CD8-positive, alpha-beta memory T cell (primary cell): ENCODE measurements at places on chromosomes 2 and 18.

GRCh38 chr2:111100765-111101162 lies 19.9 kb upstream of the BCL2L11 start:
- DNase-seq: no peak
- no peaks in the 10 kb centered on the region for H3K36me3 ChIP-seq

DNA sequence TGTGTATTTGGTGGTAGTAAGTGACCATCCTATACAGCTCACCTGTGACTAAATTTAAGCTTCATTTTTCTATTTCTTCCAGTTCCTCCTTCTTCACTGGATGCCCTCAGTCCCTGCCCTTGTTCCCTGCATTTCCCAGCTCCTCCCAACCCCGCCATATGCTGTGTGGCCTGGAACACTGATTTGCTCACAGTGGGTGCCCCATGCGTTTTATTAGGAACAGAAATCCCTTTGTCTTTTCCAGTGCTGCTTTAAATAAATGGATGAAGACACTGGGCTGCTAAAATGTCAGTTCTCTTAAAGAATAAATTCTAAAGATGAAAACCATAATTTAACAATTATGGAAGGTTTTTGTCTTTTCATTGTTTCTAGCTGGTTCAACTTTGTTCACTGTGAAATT lies 477.3 kb downstream of the DCDC2C start:
- H3K27me3 ChIP-seq: no peaks in the 10 kb centered on the region
- H3K4me1 ChIP-seq: no peaks in the 10 kb centered on the region
- no peaks in the 10 kb centered on the region for H3K36me3 ChIP-seq
- DNase-seq: no peak
- no peak overlapping the region for H3K27ac ChIP-seq

GRCh38 chr2:156602552-156602933 lies 166.4 kb downstream of the GPD2 start:
- no peaks in the 10 kb centered on the region for H3K36me3 ChIP-seq
- H3K27ac ChIP-seq: no peak overlapping the region
- H3K4me1 ChIP-seq: no peaks in the 10 kb centered on the region

DNA sequence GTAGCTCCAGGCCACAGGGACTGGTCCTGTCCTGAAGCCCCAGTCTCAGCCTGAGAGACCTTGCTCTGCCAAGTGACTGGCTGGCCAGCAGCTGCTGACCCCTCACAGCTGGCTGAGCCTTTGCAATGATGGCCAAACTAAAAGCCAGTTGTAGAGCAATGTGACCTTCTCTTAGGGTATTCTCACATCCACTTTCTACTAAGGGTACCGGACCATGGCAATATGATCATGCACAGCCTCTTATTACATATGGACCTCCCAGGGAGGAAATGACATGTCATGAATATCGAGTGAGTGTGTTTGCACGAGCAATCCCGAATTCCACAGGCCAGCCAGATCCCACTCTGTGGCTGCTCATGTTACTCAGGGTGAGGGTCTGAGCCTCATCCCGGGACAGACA lies 213.9 kb downstream of the VAPA start:
- H3K36me3 ChIP-seq: no peaks in the 10 kb centered on the region
- no peaks in the 10 kb centered on the region for H3K4me1 ChIP-seq
- no peak for DNase-seq
- H3K4me3 ChIP-seq: no peak overlapping the region
- H3K27me3 ChIP-seq: peaks cover 4% of the 10 kb centered on the region

GRCh38 chr2:237132799-237133198 lies 47.1 kb downstream of the COPS8 start:
- no peaks in the 10 kb centered on the region for H3K4me1 ChIP-seq
- H3K27me3 ChIP-seq: no peaks in the 10 kb centered on the region

GRCh38 chr2:212360068-212360460 lies 178.5 kb downstream of the ERBB4 start:
- DNase-seq: no peak
- no peak overlapping the region for H3K4me3 ChIP-seq
- H3K27ac ChIP-seq: no peak overlapping the region
- H3K27me3 ChIP-seq: no peaks in the 10 kb centered on the region
- H3K4me1 ChIP-seq: no peaks in the 10 kb centered on the region

DNA sequence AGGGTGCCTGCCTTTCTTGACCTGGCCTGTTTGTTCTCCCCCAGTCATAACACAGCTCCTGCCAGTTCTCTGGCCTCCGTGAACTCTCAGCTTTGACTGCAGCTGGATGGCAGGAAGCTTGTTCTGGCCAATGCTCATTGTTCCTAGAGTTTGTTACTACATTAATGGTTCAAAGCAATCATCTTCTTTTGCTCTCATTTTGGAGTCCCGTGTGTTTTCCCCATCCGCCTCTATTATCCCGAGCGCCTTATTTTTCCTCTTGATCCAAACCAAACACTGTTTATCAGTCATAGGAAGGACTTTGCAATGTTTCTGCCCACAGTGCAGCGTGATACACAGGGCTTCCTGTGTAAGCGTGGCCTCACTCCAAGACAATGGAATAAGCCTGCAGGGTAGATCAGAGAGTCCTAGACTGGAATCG lies 184.3 kb upstream of the APCDD1 start:
- H3K4me1 ChIP-seq: no peaks in the 10 kb centered on the region
- no peak overlapping the region for H3K27ac ChIP-seq
- H3K27me3 ChIP-seq: no peaks in the 10 kb centered on the region
- H3K36me3 ChIP-seq: no peaks in the 10 kb centered on the region
- H3K4me3 ChIP-seq: no peak overlapping the region

GRCh38 chr18:10374636-10375293 lies 79.7 kb upstream of the APCDD1 start:
- H3K4me1 ChIP-seq: no peaks in the 10 kb centered on the region
- H3K27me3 ChIP-seq: no peaks in the 10 kb centered on the region
- H3K36me3 ChIP-seq: no peaks in the 10 kb centered on the region
- no peak overlapping the region for H3K27ac ChIP-seq

DNA sequence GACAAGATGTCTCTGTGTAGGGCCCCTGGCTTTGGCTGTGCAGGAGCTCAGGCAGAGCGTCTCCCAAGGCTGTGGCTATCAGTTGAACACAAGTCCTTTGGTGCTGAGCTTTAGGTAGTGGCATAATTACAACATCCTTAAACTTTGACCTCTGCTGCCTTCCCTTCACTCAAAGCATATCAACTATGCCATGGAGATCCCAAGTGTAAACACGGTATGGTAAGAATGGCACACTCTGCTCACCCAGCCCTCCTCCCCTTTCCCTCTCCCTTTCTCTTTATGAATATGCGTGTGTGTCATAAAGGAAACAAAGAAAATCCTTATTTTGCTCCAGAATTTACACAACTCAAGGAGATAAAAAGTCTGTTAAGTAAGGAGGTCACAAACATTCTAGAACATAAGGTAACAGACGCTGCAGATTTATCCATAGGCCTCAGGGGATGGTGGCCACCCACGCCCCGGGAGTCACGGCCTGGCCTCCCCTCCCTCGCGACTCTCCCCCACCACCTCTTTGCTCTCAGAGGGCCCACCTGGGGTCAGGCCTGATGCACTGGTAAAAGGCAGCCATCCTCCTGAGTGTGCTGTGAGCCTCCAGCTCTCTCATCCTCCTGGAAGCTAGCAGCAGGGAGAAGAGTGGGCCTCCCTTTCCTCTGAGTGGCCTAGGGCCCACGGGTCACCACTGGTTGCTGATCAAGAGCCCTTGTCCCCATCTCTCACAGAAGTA lies 67.3 kb downstream of the CRACDL start:
- no peaks in the 10 kb centered on the region for H3K27me3 ChIP-seq
- no peak for DNase-seq
- no peaks in the 10 kb centered on the region for H3K36me3 ChIP-seq
- H3K4me3 ChIP-seq: no peak overlapping the region

GRCh38 chr2:31402388-31402787 lies 12.2 kb downstream of the XDH start:
- no peaks in the 10 kb centered on the region for H3K4me1 ChIP-seq
- no peak overlapping the region for H3K27ac ChIP-seq
- DNase-seq: no peak

DNA sequence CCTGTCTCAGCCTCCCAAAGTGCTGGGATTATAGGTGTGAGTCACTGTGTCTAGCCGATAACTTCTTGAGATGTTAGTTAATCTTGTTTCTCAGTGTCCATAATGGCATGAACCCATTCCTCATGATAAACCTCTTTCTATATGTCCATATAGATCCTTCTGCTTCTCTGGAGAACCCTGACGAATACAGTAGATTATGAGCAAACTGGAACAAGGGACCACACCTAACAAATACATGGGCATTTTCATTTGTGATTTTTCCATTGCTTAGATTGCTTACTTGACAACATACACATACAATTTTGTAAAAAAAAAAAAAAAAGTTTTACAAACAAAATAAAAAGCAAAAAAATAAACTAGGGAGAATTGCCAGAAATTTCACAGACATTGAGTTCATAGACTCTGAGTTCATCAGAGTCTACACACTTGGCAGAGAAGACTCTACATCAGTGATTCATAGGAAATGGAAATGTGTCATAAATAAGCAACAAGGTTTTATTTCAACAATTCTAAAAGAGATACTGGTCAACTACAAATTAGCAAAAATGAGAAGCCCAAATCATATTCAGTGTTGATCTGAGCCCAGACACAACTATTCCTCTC lies 96.7 kb downstream of the GALR1 start:
- DNase-seq: no peak
- H3K4me1 ChIP-seq: no peaks in the 10 kb centered on the region
- H3K27me3 ChIP-seq: no peaks in the 10 kb centered on the region
- no peak overlapping the region for H3K27ac ChIP-seq
- no peak overlapping the region for H3K4me3 ChIP-seq
